Activated T-cell treated with anti-CD3 and anti-CD28 coated beads, Interleukin-2, amount 50 U/mL, for 72 hours (primary cell): ENCODE measurements at places on chromosomes 5 and 9. TPM values are rescaled to one million over a fixed set of nuclear protein-coding genes. Genes with fewer than 3 reads are reported as not detected.

S1PR3 gene
- total RNA-seq, result 0.48 TPM

DNA sequence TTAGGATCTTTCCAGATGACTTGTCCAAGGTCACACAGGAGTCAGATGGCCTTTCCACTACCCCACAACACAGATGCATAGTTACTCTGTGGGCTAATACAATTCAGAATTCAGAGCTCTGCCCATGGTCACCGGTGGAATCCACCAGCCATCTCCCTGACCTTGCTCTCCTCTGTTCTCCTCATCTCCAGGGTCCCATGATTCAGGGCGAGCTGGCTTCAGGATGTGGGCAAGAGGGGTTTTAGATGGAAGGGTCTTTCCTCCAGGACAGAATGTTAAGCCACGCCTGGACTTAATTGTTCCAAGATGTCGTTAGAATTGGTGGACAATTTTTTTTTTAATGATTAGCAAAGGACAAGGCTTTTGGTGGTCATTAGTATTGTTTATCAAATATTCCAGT lies 81.7 kb upstream of the LARP1 start:
- DNase-seq, result no peak

- no peak for DNase-seq
These were observed 460 bp upstream of the ACO1 start for GRCh38 chr9:32384002-32384363.

GRCh38 chr9:83503866-83504265 lies 34.3 kb downstream of the FRMD3 start:
- no peak for DNase-seq
